ENCODE measurements at places on chromosomes 2 and 18.
A peak's percentile ranks its signal among the peaks of the same experiment; 100 is the strongest.

- DNase-seq, result peak; percentile 36
Measured at GRCh38 chr18:68417826-68418225, 297.1 kb downstream of the TMX3 start.

GRCh38 chr2:218875692-218876246 is 4.9 kb upstream of the WNT10A start:
- DNase-seq, result no peak

DNA sequence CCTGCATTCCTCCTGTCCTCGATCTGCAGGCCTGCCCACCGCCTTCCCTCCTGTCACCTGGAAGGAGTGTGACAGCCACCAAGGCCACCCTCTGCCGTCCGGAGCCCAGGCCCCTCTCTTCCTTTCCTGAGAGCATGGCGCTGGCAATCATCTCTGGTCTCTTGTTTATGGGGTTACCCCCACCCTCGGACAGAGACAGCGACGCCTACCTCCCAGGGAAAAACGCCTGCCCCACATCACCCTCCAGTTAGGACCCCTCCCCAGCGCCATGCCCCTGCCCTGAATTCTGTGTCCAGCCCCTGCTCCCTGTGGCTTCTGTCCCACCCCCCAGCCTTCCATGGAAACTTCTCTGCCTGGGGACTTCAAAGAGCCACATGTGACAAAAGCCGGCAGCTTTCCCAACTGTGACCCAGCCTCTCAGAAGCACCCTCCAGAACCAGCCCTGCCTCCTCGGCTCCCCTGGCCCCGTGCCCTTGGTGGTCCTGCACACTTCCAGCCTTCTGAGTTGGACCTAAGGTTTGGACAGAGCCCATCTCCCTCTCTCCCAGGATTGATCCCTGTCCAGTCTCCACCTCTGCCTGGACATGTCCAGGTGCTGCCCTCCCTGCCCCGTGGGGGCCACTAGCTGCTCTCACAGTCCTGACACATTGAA is 145.0 kb upstream of the HDAC4 start:
- DNase-seq, result no peak

GRCh38 chr18:12278741-12279682 is 24.9 kb downstream of the CIDEA start:
- peak; percentile 91 for DNase-seq

DNA sequence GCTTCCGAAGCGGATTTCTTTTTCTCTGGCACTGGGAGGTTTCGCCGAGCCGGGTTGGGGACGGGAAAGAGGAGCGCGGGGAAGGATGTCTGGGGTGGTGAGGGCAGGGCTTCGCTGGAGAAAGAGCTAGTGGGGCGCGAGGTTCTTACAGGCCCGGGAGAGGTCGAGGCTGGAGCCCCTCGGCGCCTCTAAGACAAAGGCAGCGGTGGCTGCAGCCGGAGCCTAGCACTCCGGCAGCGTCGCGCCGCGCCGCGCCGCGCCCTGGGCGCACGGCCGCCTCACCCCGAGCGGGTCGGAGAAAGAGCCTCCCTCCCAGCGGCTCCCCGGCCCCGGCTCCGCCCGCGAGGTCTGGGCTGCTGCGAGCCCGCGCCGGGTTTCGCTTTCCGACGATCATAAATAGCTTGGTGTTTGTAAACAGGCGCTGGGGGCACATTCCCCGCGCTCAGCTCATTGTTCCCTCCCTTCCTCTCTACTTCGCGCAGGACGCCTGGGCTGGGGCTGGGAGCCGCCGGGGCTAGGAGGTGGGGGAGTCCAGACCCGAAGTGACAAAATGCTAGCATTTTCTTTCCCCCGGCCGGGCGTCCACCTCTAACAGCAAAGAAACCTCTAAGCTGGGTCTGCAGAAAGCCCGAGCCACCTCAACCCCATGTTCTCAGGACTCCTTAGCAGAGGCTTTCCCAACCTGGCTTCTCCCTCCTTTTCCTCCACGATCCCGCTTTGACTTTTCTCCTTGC is 813 bp upstream of the MEIS1 start:
- no peak for DNase-seq

GRCh38 chr2:65662654-65663432 is 230.4 kb upstream of the SPRED2 start:
- peak; percentile 80 for DNase-seq

DNA sequence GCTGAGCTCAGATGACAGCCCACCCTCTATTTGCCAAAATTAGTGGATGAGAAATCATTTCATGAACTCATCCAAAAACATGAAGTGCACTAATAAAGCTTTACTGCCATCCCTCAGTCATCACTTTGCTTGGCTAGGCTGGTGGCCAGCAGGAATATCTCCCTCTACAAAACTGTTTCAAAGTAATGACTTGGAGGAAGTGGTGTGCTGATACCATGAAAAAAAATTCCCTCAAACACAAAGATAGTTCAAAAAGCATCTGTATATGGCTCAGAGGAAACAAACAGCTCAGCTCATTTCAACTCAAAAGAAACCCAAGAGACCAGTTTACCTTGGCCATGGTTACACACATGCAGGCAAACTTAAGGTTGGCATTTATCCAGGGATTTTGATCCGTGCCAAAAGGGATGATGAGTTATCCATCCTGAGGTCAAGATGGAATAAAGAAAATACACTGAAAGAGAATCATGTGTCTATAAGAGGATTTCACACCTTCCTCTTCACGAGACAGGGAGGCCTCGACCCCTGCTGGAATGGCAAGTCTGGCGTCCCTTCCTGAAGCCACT is 18.4 kb upstream of the WIPF1 start:
- DNase-seq, result no peak

- DNase-seq, result no peak
Measured at GRCh38 chr18:55400590-55401541, 187.1 kb downstream of the TCF4 start.

GRCh38 chr18:48835119-48835518 is 115.6 kb downstream of the SMAD7 start:
- no peak for DNase-seq

DNA sequence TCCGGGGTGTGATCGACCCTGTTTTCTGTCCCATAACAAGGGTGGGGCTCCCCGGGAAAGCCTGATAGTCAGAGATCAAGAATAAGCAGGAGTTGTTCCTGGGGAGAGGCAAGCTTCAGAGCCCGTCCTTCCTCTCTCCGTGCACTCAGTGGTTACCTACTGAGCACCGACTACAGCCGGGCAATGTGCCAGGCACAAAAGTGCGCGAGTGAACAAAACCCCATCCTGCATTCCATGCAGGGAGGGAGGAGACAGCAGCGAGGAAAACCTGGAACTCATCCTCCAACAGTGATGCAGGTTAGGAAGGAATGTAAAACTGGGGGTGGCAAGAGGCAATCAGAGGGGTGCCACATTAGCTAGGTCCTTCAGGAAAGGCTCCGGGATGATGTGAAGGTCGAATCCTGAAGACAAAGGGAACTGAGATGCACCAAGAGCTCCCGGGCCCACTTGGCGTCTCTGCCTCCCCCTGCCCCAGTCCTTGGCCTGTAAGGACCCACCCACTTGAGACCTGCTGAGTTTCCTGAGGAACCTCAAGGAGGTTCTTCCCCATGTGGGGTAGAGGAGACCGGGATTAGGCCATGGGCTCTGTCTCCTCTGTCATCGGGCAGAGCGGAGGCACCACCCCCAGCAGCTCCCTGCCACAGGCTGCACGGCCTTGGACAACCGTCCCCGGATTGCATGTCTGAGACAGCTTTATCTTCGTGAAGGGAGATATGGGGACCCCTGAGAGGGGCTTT is 198.2 kb downstream of the NDUFA10 start:
- DNase-seq, result no peak

DNA sequence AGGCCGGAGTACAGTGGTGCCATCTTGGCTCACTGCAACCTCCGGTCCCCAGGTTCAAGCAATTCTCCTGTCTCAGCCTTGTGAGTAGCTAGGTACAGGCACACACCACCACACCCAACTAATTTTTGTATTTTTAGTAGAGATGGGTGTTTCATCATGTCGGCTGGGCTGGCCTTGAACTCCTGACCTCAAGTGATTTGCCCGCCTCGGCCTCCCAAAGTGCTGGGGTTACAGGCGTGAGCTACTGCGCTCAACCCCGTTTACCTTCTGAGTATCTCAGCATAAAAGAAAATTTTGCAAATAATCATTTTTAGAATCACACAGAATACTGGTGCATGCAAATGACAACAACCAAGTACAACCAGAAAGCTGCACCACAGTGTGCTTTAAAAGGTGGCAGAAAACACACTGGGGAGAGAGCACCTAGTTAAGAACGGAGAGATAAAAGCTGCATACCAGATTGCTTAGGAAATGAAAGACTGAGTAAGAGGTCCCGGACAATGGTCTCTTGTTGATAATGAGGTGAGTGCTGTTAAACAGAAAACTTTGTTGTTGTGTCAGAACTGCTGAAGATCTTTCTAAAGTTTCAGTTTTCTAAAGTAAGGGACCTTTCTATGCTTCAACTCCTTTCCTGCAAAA is 189.6 kb downstream of the ACTR3 start:
- DNase-seq, result no peak

DNA sequence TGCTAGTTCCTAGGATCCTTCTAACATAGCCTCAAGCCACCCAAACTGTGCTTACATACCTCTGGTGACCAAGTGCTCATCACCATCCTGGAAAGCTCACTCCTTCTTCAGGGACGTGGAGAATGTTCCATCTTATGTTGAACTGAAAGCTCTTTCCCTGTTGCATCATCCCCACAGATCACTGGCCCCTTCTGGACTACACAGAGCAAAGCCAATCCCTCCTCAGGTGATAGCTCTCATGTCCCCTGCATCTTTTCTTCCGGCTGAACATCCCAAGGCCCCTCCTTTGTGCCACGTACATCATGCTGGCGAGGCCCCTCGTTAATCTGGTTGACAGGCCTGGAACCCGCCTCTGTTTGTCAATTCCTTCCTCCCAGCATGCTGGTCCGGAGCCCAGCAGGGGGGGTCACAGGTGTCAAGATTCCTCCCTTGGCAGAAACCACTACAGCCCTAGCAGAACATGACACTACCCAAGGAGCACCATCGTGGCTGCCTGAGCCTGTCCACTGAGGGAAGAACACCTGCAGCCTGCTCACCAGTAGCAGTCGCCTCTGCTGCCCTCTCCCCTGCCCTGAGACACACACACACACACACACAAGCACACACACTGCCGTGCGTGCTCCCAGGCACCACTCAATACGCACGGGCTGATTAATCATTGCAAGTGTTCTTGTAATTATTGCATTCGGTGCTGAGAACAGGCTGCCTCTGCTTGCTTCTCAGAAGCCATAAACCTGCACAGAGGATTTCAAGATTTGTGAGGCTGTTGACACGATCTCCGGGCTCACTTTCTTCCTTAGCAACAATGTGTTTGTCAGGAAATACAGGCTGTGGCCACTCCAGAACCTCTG is 6.3 kb upstream of the KCNK3 start:
- no peak for DNase-seq
